ENCODE measurements at places on chromosomes 2 and 18. TPM values are rescaled to one million over a fixed set of nuclear protein-coding genes. Genes with fewer than 3 reads are reported as not detected.

Gene TSPYL6
- total RNA-seq: not detected

Gene CHRNG
- total RNA-seq: not detected

Gene LPIN2
- total RNA-seq: 42.6 TPM

Gene IL36G
- total RNA-seq: not detected

Gene CNPPD1
- total RNA-seq: 42.7 TPM

DNA sequence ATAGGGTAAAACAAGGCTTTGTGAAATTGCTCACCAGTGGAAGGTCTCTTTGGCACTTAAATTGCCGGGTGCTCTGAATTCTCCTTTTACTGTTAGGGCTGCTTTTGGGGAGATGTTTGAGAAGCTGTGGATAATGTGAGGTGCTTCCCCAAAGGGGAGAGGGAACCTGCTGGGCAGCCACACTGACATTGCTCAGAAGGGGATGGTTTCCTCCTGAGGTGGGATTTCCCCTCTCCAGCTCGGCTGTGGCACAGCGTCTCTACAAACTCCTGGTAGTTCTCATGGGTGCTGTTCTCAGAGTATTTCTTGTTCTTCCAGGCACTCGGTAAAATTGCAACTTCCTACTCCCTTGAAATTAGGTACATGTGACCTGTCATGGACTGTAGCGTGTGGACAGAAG is 124.2 kb downstream of the LPIN1 start:
- no peak for DNase-seq
- H3K4me1 ChIP-seq: peaks cover 19% of the 10 kb centered on the region
- H3K27ac ChIP-seq: no peak overlapping the region
- H3K4me3 ChIP-seq: no peak overlapping the region
- H3K27me3 ChIP-seq: no peaks in the 10 kb centered on the region

DNA sequence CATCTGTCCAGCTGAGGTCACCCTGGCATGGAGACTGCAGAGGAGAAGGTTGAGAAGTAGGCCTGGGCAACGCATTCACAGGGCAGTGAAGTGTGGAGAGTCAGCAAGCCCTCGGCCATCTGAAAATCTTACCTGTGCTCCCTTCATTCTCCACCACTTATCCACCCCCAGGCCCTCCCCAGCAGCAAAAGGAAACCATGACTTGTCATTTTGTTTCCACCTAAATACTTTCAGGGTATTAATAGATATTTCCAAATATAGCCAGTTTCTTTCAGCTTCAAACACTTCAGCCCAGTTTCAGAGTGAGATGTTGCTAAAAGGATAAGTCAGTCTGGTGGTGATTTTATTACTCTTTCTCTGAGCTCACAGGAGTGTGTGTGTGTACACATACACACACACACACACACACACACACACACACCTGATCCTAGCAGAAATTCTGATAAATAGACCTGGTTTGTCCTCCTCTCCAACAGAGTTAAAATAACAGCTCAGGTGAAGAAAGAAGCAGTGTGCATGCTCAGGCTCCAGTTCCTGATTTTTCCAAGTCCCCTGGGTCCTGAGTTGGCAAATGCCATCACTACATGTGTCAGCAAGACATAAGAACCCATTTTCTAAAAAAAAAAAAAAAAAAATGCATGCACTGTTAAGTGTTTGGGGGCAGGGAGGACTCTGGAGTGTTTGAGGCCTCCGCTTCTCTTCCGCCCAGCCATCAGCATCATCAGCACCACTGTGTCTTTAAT is 82.8 kb downstream of the LOXHD1 start:
- no peak for DNase-seq
- H3K4me1 ChIP-seq: no peaks in the 10 kb centered on the region
- H3K36me3 ChIP-seq: no peaks in the 10 kb centered on the region
- no peak overlapping the region for H3K27ac ChIP-seq
- H3K4me3 ChIP-seq: no peak overlapping the region

- no peaks in the 10 kb centered on the region for H3K36me3 ChIP-seq
- no peak for DNase-seq
- no peaks in the 10 kb centered on the region for H3K27me3 ChIP-seq
These were observed 89.2 kb upstream of the CD226 start for GRCh38 chr18:70036771-70037347.

GRCh38 chr2:220931491-220931890 is 640.6 kb downstream of the EPHA4 start:
- no peak for DNase-seq
- no peak overlapping the region for H3K4me3 ChIP-seq

DNA sequence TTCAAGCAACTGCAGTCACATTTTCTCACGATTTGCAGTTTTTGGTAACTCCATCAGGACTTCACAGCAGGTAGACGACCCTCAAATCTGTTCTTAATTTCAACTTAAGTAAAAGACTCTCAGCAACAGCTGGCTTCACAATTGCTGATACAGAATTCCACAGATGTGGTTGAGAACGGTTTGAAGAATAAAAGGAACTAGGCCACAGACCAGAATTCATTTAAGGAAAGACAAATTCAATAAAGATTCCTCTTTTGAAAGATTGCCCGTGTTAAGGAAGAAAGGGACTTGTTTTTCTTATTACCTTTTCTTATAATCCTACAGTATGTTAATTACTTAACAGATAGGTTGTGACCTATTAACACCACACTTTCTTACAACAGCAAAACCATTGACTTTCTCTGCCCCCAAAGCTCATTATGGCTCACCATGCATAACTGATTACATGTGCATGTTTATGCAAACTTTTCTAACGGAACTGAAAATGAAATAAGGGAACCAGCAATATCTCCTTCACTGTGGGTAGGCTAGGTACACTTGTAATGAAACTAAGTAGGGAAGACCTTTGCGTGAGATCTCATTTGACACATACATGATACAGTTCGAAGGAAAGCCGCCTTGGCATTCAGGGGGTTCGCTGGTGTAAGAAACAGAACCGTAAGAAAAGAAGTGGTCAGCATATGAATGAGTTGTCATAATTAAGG is 4.7 kb upstream of the ZNF516 start:
- DNase-seq: no peak
- peaks cover 3% of the 10 kb centered on the region for H3K4me1 ChIP-seq
- H3K27ac ChIP-seq: no peak overlapping the region
- H3K4me3 ChIP-seq: no peak overlapping the region
- H3K27me3 ChIP-seq: no peaks in the 10 kb centered on the region

DNA sequence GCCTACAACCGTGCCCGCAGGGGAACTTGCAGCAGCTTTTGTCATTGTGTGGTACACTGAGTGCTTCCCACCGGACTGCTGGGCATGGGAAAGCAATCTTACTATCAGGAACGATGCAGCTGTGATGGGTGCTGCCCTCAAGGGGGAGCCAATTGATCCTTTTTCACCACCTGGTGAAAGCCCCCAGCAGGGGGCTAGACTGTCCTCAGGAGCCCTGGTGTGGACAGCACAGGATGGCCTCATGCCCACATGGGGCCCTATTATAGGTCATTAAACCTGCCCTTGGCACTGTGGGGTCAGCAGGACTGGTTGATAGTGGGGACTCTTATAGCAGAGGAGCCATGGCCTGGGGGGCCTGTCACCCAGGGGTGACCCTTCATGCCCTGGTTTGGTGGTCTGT is 172.2 kb downstream of the GLI2 start:
- no peak for DNase-seq
- H3K27ac ChIP-seq: no peak overlapping the region
- H3K36me3 ChIP-seq: no peaks in the 10 kb centered on the region
- H3K4me3 ChIP-seq: no peak overlapping the region
- no peaks in the 10 kb centered on the region for H3K27me3 ChIP-seq

DNA sequence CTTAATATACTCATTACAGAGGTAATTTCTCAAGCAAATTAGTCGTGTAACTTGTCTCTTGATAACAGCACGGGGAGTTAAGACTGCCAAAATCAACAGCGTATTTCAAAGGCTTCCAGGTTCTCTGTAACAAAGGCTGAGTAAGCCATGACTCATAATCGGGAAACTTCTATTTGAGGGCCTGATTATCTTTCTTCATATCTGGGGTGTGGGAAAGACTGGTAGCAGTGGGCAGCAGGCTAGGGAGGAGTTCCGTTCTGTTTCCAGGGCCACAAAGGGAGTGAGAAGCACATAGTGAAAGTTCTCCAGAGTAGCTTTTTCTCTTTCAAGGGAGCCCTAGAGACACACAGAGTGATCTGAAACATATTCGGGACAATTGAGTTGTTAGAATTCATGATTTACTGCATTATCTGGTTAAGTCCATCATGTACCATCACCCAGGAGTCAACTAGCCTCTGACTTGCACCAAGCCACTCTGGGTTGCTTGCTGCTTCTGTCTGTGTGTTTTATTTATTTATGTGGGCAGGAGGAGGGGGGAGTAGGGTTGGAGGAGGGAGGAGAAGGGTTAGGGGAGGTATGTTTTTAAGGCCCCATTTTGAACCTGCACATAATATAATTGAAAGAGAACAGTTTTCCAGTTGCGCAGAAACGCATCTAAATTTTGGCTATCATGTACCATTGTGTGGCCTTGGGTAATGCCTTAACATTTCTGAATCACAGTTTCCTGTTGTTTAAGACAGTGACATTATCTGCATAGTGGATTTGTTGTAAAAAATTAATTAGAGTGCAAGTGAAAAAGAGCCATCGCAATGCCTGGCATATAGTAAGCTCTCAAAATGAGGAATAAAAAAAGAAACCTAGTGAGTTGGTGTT is 80.5 kb upstream of the ITPRID2 start:
- H3K27ac ChIP-seq: peak overlapping the region; percentile 63
- no peaks in the 10 kb centered on the region for H3K36me3 ChIP-seq
- H3K27me3 ChIP-seq: no peaks in the 10 kb centered on the region
- no peak overlapping the region for H3K4me3 ChIP-seq

DNA sequence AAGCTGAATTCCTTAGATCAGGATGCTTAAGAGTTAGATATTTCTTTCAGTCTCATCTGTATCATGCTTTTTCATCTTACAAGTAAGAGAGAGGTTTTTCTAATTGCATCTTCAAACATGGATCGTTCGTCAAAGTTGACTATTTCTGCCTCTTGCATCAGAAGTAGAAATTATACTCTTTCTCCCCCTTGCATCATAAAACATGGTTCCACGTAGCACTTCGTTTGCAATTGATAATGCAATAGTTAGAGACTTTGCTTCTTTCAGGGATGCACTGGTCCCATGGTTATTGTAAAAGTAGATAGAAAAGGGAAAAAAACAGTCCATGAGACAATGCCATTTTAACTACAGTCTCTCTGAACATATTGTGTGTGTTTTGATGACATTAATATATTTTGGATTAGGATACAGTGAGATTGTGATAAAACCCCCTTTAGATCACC is 75.1 kb upstream of the PARD3B start:
- no peak overlapping the region for H3K27ac ChIP-seq
- H3K4me1 ChIP-seq: no peaks in the 10 kb centered on the region
- H3K36me3 ChIP-seq: no peaks in the 10 kb centered on the region
- H3K27me3 ChIP-seq: no peaks in the 10 kb centered on the region

DNA sequence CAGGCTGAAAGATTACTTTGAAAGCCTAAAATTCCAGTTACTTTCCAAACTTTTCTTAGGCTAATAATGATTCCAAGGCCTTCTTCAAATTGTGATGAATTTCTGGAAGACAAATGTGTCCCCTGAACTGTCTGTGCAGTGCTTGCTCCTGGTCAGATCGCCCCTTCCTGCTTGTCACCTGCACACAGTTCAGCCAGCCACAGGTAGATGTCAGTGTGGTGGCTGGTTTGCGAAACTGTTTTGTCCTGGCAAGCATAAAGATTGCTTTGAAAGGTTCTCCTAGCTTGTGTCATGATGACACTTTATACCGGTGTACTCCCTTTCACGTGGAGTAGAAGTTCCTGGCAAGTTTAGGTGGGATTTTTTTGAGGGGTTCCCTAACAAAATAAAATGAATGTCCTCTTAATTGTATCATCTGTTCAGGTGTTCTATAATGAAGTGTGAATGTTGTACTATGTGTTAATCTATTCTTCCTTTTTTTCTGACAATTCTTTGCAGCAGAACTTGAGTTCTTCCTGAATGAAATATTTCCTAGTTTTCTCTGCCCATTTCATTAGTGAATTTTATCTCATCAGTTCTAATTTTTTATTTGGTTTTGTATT is 298.8 kb downstream of the ZNF407 start:
- no peaks in the 10 kb centered on the region for H3K4me1 ChIP-seq
- no peaks in the 10 kb centered on the region for H3K36me3 ChIP-seq
- no peaks in the 10 kb centered on the region for H3K27me3 ChIP-seq
- no peak overlapping the region for H3K27ac ChIP-seq
- no peak for DNase-seq
- no peak overlapping the region for H3K4me3 ChIP-seq

DNA sequence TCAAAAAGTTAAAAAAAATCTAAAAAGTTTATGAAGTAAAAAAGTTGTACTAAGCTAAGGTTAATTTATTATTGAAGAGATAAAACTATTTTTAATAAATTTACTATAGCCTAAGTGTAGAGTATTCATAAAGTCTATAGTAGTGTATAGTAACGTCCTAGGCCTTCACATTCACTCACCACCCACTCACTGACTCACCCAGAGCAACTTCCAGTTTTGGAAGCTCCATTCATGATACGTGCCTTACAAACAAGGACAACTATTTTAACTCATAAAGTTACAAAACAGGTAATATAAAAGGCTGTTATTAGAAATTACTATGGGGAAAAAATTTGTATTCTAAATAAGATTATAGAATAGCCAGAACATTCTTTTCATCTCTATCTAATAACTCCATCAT is 158.9 kb upstream of the FN1 start:
- no peaks in the 10 kb centered on the region for H3K27me3 ChIP-seq
- H3K36me3 ChIP-seq: no peaks in the 10 kb centered on the region
- H3K27ac ChIP-seq: no peak overlapping the region
- no peak for DNase-seq
- no peak overlapping the region for H3K4me3 ChIP-seq

DNA sequence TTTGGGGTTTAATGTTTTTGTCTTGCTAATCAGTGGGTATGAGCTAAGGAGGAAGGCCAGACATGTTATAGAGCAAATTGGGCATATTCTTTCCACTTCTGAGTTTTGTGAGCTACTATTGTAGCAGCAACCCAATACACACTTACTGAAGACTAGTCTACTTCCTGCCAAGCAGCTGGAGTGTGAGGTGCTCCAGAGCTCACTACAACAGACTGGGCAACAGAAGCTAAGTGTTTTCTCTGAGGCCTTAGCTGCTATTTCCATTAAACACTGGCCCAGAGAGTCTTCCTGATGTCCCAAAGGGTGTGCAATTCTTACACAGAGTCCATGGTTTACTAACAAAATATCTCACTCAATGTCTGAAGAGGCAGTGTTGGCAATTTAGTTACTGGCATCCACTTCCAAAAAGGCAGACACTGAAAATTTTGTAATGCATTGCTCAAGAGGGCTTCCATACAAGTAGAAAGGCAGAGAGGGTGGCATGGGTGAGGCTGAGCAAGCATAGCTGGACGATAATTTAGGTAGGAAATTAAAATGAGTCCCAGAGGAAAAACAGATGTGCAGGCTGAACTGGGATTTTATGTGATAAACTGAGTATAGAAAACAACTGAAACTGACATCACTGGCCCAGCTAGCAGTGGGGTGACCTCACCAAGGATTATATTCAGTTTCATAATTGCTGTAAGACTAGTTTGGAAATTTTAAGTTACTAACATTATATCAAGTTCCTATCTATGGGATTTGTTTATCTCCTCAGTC is 68.6 kb downstream of the ZC3H6 start:
- no peaks in the 10 kb centered on the region for H3K4me1 ChIP-seq
- no peak overlapping the region for H3K4me3 ChIP-seq
- H3K27me3 ChIP-seq: no peaks in the 10 kb centered on the region
- H3K27ac ChIP-seq: no peak overlapping the region
- H3K36me3 ChIP-seq: no peaks in the 10 kb centered on the region
- no peak for DNase-seq

GRCh38 chr2:17322461-17322860 is 195.8 kb downstream of the RAD51AP2 start:
- no peaks in the 10 kb centered on the region for H3K36me3 ChIP-seq
- no peak overlapping the region for H3K27ac ChIP-seq
- no peaks in the 10 kb centered on the region for H3K4me1 ChIP-seq

- no peak for DNase-seq
- H3K27me3 ChIP-seq: no peaks in the 10 kb centered on the region
- H3K27ac ChIP-seq: no peak overlapping the region
- H3K4me3 ChIP-seq: no peak overlapping the region
- H3K4me1 ChIP-seq: no peaks in the 10 kb centered on the region
These were observed 356.3 kb downstream of the PARD3B start for GRCh38 chr2:204901591-204901990.

All from upper lobe of left lung (tissue), 6 donors.